ENCODE measurements at places on chromosomes 2 and 18.

DNA sequence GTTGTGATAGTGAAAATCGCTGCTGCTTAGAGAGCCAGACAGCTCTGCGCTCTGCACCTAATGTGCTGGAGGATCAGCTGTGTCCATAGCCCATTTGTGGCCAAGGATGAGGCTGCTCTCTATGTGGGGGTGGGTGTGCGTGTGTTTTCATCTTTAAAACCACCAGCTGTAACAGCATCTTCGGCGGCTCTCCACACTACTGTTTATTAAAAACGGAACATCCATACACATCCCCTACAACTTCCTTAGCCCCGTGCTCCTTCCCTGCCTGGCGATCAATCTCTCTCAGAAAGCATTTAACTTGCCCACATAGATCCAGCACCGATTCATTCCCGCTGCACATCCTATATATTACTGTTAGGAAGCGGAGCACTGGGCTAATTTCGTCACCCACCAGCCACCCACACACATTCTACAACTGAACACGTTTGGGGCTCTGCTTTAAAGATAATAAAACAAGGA, 1.6 kb downstream of the CELF4 start:
- DNase-seq = no peak

DNA sequence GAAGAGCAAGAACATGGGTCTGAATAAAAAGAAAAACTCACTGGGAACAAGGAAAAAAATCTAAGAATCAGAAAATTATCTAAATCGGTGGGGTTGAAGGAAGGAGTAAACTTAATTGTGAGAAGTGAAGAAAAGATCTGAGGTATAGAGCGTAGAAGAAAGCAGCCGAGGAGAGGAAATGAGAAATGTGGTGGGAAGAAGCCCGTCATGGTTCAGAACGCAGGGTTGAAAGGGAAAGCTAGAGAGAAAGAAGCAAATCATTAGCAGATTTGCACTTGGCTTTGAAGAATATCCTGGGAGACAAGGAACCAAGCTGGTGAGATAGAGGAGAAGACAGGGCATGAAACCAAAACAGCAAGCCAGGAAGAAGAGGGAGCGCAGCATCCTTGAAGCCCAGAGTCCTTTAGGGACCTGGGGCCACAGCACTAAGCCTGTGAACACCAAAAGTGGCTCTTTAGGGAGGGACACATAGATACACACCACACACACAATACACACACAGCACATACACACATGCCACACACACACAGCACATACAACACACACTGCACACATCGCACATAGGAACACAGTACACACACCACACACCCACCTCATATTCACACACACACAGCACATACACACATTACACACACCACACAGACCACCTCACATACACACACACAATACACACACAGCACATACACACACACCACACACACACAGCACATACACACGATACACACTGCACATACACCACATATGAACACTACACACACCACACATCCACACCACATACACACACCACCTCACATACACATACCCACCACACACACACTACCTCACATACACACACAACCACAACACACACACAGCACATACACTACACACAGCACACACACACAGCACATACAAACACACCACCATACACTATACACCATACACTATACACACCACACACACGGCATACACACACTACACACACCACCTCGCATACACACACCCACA, 274.6 kb downstream of the ETAA1 start:
- DNase-seq = no peak

DNA sequence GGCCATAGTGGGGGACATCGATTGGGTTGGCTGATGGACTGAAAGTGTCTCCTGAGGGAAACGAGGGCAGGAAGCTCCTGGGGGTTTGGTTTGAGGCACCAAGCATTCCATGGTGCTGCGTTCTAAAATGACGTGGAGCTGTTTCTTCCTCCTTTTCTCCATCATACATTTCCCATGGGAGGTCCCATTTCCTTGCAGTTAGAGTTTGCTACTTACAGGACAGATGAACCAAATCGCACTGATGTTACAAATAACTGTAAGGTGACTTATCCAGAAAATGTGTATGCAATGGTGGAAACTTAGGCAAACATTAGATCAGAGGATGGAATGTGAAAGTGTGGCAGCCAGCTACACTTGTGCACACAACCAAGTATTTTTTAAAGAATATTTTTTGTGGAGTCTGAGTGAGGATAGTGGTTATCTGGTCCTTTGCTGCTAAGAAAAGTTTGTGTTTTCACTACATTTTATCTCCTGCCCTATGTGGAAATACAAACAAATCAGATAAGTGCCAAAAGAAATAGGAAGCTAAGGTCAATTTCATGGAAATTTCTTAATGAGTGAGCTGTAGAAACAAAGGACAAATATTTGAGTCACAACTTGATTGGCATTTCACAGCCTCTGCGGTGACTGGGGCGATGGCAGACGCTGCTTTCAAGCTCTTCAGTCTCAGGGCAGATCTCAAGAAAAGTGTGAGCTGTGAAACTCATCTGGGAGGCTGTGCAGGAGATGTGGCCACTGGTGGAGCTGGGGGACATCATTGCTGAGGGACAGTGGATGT, 256.2 kb downstream of the TSN start:
- no peak for DNase-seq

DNA sequence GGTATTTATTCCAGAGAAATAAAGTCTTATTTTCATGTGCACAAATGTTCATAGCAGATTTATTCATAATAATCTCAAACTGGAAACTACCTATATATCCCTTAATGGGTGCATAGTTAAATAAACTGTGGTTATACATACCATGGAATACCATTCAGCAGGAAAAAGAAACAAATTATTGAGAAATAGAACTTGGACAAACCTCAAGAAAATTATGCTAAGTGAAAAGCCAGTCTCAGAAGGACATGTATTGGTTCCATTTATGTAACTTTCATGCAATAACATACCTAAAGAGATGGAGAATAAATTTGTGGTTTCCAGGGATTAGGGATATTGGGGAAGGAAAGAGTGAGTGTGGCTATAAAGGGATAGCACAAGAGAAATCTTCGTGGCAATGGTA, 452.6 kb downstream of the SETBP1 start:
- no peak for DNase-seq

- no peak for DNase-seq
These were observed 4.8 kb upstream of the PARD6G start for GRCh38 chr18:80252136-80252535.

DNA sequence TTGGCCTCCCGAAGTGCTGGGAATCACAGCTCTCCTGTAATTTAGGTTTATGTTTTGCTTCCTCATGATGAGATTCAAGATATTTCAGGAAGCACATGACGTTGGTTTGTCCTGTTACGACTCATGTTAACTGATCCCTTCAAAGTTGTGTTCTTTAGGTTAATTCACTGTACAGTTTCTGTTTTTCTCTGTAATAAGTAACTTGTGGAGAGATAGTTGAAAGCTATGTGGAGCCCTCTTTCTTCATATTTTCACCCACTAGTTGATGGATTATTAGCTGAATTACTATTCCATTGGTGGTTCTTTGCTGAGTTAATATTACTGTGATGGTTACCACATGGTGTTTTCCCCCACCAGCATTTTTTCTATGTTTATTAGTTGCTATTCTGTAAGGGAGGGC, 18.3 kb upstream of the CHCHD5 start:
- DNase-seq = no peak

- DNase-seq = no peak
These were observed 81.8 kb downstream of the HDAC4 start for GRCh38 chr2:239318790-239319661.

GRCh38 chr2:5548991-5549715, 143.0 kb upstream of the SOX11 start:
- no peak for DNase-seq

- DNase-seq = peak; percentile 46
These were observed 82.9 kb upstream of the RNF152 start for GRCh38 chr18:61975526-61976326.

DNA sequence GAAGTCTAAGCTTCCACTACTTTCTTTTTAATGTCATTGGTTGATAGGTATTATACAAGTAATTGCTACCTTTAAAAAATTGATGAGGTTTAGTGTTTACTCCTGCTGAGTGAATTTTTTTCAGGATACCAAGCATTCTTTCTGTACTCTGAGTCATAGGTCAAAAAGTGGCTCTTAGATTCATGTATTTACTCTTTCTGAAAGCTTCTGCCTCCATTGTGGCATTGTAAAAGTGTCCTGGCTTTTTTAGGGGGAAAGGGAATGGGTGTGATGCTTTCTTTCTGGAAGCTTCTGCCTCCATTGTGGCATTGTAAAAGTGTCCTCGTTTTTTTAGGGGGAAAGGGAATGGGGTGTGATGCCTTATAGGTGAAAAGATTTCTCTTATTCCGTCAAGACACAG, 286.5 kb downstream of the LPIN1 start:
- no peak for DNase-seq

- DNase-seq = no peak
These were observed 4.6 kb upstream of the SEH1L start for GRCh38 chr18:12943215-12943614.

GRCh38 chr2:12737738-12738485, 21.2 kb downstream of the TRIB2 start:
- DNase-seq = no peak

DNA sequence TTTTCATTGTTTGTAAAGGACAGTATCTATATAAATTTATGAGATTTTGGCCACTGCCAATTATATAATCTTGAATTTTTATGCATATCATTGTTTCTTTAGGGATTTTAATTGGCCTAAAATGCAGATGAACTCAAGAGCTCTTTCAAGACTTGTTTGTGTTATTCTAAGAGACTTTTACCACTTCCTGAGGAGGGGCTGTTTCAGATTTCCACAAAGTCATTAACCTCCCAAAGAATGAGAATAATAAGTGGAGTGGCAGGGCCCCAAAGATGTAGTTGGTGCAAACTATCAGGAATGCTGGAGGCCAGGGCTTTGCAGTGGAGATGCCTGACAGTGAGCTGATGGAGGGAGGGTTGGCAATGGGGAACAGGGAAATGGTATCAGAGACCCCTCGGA, 15.5 kb upstream of the ACVR1 start:
- no peak for DNase-seq

- peak; percentile 27 for DNase-seq
These were observed 18.8 kb downstream of the TEX44 start for GRCh38 chr2:231611273-231612108.

DNA sequence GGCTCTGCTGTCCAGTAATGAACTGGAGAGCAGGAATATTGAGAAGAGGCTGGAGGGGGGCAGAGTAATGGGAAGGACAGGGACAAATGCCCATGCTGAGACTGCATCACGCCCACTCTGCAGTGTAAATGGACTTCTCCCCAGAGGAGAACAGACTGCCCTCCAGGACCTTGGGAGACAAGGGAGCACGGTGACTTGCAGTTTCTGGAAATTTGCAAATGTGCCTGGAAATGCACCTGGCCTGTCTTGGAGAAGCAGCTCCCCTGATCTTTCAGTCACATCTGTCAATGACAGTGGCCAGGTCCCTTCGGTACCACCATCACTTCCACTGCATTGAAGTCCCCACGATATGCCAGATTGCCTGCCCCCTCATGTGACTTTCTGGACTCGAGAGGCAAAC, 178.7 kb upstream of the SH3BP4 start:
- no peak for DNase-seq

GRCh38 chr2:185436787-185437372, 301.7 kb upstream of the FSIP2 start:
- DNase-seq = no peak

GRCh38 chr2:177399376-177399775, 6.8 kb downstream of the AGPS start:
- no peak for DNase-seq

DNA sequence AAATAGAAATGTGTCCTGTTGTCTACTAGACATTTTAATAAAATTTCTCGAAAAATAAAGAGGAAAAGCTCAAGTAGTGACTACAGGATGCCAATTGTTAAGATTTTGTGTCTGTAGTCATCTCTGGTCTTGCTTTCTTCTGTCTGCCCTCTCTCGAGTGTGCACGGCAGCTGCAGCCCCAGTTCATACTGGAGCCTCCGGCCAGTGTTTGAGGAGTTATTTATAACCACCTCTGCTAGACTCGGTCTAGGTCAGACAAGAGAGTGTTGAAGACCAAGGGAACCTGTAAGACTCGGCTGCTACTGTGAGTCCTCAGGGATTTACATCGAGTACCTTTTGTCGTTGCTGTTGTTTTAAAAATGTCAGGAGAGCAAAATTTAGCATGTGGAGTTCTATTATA, 810.1 kb upstream of the POU3F3 start:
- no peak for DNase-seq

GRCh38 chr2:106296182-106296815, 102.2 kb upstream of the UXS1 start:
- no peak for DNase-seq

DNA sequence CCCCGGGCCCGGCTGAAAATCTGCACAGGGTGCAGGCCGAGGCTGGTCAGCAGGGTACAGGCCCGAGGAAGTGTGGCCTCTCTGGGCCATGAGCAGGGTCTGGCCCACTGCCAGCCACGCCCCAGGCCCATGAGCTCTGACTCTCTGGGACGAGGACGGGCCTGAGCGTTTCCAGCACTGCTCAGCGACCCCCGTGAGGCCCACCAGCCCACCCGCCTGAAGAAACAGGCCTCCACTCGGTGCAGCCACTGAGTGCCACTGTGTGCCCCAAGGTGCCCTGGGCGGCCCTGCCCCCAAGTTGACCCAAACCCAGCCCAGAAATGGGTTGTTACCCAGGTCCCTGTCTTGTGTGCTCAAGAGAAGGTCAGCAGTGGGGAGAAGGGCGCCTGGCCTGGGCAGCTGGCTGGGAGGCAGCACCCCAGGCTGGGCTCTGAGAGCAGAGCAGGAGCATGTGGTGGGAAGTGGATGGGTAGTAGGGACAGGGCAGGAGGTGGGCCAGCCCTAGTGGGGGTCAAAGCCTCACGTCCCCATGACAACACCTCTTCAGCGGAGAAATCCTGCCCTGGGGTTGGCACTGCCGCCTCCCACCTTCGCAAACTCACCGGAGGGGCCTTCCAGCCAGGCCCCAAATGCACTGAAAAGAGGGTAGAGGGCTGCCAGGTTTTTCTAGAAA, 2.1 kb upstream of the SNED1 start:
- no peak for DNase-seq

DNA sequence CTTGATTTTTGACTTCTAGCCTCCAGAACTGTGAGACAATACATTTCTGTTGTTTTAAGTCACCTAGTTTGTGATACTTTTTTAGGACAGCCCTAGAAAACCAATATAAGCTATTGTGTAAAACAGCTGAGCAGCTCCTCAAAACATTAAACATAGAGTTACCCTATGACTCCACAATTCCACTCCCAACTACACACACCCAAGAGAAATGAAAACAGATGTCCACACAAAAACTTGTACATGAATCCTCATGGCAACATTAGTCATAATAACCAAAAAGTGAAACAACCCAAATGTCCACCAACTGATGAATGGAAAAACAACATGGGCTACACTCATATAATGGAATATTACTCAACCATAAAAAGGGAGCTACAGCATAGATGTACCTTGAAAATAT, 32.6 kb downstream of the TNS1 start:
- DNase-seq = no peak

GRCh38 chr18:58785171-58785805, 79.4 kb upstream of the ZNF532 start:
- no peak for DNase-seq

GRCh38 chr2:9813312-9814128, 29.8 kb upstream of the TAF1B start:
- DNase-seq = peak; percentile 56

GRCh38 chr18:13233787-13234783, 15.5 kb downstream of the LDLRAD4 start:
- DNase-seq = no peak
